ENCODE measurements at places on chromosomes 6 and 20.

DNA sequence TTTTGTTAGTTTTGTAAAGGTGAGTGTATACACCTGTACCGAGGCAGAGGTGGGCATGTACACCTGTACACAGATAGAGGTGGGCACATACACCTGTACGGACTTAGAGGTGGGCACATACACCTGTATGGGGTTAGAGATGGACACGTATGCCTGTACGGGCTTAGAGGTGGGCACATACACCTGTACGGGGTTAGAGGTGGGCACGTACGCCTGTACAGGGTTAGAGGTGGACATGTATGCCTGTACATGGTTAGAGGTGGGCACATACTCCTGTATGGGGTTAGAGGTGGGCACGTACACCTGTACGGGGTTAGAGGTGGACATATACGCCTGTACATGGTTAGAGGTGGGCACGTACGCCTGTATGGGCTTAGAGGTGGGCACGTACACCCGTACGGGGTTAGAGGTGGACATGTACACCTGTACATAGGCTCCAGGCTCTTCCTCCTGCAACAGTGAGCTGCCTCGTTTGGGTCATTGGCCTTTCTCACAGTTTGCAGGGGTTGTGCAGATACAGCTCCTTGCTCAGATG, 63.7 kb downstream of the PHACTR3 start:
- no peak for DNase-seq

DNA sequence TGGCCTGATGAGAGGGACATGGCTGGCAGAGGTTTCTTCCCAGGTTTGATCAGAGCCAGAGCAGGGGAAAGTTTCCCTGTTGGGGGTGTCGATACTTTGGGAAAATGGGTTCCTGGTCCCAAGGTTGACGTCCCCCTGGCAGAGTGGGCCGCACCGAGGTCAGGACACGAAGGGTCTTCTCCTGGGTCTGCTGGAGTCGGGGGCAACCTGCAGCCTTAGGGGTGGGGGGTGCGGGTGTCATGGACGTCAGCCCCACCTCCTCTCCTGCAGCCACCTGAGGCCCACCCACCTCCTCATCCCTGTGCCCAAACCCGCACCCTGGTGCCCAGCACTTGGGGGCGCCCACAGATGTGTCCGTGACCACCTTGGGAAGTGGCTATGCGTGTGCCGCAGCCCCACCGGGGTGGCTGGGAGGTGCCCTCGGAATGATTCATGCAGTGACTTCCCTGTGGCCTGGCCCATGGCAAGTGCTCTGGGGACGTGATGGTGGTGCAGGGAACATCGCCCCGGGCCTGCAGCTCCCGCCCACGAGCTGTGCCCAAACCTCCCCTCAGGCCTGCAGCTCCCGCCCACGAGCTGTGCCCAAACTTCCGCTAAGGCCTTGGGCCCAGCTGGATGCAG, 64.9 kb downstream of the YTHDF1 start:
- no peak for DNase-seq

DNA sequence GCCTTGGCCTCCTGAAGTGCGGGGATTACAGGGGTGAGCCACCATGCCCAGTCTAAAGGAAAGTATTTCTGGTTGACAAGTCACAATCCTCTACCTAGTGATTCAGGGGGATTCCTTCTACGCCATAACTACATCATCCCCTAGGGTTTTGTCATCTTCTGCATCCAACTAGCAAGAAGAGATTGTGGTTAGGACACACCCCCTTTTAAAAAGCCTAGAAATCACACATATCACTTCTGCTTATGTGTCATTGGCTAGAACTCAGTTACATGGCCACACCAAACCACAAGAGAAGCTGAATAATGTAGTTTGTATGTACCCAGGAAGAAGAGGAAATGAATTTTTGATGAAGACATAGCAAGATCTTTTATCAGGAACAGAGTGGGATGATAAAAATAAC, 14.7 kb upstream of the CHD6 start:
- no peak for DNase-seq

- DNase-seq = no peak
These were observed 207.2 kb upstream of the ECI2 start for GRCh38 chr6:4342407-4343137.

DNA sequence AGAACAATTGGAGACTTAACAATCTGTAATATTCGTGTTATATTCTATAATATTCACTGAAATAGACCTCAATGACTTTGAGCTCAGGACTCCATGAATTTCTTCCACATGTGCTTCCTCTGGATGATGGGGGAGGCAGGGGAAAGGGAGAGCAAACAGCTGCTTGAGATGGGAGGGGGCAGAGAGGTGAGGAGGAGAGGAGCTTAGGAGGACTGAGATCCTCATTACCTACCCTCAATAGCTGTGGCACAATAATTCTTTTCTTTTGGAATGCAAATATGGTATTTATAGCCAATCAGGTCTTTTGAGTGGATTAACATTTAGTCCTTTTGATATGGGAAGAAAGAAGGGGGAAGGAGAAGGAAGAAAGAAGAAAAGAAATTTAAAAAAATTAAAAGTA, 64.1 kb upstream of the ZNF217 start:
- no peak for DNase-seq

GRCh38 chr6:89482126-89482525, 49.2 kb downstream of the ANKRD6 start:
- no peak for DNase-seq

GRCh38 chr6:155738602-155739105, 283.0 kb upstream of the NOX3 start:
- DNase-seq = no peak

- DNase-seq = no peak
These were observed 524 bp downstream of the C20orf203 start for GRCh38 chr20:32672982-32673851.

DNA sequence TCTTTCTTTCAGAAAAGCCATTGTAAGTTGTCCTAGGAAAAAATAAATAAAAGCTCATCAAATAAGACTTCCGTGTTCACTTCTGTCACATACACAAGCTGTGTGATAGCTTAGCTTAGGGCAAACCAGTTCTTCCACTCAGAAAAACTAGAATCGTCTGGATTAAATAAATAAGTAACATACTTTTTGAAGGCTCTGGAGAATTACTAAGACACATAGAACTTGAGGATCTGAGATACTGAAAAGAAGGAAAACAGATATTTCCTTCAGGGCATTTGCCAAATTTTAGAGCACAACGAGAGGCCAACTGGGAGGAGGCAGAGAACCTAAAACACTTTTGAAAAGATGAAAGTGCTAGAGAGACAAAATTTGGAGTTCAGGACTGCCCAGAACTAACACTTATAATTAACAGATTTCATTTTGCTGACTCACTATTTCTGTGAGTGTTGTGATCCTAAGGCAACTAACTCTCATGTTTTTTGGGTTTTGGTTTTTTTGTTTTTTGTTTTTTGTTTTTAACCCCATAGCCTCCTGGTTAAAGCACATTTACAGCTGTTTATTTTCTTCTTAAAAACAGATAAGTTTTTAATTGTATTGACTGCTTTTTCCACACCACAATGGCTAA, 38.7 kb upstream of the THEMIS start:
- no peak for DNase-seq

DNA sequence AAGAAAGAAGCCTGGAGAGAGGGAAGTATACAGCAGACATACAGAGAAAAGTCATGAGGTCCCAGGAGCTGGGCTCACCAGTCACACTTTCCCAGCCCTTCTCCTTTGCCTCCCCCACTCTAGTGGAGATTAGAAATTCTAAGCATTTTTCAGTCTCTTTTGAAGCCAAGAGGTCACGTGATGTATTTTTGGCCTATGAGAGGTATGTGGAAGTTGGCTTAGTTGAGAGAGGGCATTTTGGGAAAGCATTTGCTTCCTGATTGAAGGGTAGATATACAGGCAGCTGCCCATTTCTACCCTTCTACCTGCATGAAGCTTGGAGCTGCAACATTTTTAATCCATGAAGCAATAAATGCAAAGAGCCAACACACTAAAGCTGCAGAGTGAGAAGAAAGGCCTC, 106.0 kb upstream of the TNFAIP3 start:
- DNase-seq = no peak

DNA sequence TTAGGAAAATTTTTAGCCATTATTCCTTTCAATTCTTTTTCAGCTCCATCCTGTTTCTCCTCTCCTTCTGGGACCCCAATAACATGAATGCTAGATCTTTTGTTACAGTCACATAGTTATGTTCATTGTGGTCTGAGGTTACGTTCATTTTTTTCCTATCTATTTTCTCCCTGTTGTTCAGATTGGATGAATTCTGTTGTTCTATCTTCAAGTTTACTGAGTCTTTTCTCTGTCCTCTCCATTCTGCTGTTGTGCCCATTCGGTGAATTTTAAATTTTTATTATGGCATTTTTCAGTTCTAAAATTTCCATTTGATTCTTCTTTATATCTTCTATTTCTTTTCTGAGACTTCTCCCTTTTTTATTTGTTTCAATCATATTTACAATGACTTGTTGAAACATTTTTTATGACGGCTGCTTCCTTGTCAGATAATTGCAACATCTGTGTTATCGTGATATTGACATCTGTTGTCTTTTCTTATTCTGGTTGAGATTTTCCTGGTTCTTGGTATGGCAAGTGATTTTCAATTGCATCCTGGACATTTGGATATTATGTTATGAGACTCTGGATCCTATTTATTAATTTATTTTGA, 12.6 kb upstream of the DDR1 start:
- DNase-seq = no peak

DNA sequence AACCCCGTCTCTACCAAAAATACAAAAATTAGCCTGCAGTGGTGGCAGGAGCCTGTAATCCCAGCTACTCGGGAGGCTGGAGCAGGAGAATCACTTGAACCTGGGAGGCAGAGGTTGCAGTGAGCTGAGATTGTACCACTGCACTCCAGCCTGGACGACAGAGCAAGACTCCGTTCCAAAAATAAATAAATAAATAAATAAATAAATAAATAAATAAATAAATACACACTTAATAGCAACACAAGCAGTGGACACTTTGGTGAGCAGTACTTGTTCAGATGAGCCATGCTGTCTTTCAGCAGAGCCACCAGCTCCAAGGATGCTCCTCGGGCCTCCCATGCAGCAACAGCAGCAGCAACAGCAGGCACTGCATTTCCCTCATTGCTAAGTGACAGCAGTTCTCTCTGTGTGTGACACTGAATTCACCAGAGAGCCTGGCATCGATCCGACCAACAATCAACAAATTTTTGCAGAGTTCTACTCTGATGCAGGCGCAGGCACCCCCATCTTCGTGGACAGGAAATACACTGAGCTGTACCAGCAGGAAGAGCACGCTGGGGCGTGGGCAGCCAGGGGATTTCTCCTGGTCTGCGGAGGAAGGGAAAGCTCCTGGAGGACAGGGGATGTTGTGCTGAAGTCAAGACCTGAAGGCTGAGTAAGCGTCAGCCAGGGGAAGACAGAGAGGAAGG, 54.0 kb upstream of the SNX9 start:
- no peak for DNase-seq

DNA sequence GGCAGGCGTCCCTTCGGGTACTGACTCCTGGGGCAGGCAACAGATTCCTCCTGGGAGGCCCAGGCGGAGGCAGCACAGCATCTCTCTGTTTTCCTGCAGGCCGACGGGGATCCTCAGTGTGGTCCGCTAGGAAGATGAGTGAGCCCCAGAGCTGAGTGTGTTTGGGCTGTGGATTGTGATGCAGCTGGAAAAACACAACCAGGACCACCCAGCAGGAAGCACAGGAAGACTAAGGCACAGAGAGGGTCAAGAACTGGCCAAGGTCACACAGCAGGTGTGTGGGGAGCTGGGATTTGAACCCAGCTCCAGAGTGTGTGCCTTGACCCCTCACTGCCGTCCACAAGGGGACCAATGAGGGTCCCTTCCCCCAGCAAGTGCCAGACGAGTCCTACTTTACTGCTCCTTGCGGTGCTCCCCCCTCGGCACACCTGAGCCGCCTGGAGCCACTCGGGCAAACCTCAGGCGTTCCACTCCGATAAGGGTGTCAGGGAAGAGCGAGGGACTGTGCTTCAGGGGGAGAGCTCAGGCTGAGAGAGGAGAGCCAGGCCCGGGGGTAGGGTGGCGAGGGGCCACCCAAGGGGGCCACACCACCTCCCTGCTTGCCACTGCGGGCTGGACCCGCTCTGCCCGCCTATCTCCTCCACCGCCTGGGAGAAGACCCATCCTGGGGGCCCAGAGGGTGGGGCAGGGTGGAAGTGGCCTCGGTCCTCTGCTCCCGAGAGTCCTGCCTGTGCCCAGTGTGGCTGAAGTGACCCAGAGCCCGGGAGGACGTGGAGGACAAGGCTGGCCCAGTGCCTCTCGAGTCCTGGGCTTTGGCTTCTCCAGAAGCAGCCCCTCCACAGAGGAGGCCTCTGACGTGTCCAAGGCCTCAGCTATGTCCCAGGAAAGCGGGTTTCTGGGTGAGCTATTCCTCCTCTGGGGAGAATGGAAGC, 63.3 kb downstream of the YTHDF1 start:
- no peak for DNase-seq

GRCh38 chr20:43191946-43192863, 2.5 kb upstream of the PTPRT start:
- DNase-seq = no peak

GRCh38 chr6:144265390-144265789, 19.7 kb upstream of the UTRN start:
- no peak for DNase-seq

DNA sequence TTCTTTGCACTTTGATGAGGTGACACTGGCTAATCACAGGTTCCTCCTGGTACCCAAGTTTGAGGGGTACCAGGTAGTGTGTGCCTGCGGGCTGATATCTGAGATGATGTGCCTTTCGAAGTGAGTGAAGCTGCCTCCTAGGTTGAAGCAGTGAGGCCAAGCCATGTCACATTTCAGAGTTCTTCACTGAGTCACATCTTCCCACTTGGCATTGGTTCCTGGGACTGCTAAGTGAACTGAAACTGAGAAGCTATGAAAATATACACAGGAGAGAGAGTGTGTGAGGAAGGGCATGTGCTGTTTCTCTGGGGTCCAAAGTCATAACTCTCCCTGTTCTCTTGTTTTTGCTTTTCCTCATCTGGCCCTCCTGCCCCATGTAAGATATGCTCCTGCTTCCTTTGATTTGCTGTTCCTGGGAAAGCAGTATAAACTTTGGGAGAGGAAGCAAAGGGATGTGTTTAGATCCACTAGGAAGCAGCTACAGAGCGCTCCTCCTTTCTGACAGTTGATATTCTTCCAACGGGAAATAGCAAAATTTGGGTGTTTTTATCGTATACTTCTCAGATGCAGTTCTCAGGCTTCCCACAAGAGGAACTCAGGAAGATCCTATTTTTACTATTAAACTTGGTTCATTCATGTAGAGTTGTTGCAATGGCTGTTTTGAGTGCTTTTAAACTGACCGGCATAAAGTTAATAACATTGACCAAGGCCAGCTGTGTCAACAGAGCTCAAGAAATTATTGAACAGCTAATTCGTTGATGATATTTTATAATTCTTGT, 153.7 kb downstream of the MOXD1 start:
- no peak for DNase-seq

- DNase-seq = no peak
These were observed 83.7 kb upstream of the RALY start for GRCh38 chr20:33910056-33910455.

GRCh38 chr6:27814665-27815424, 97.4 kb downstream of the OR2B2 start:
- no peak for DNase-seq

GRCh38 chr6:31927242-31927862, at the start of gene C2:
TSS of gene C2 (plus strand) at chr6:31927717. CDS start at chr6:31927753, 36 bp downstream.
- no peak for DNase-seq

- DNase-seq = no peak
These were observed 1.7 kb upstream of the BPIFA1 start for GRCh38 chr20:33234050-33234449.

Data from T-helper 2 cell (primary cell).